Muscle of arm (tissue), 14 donors: ENCODE measurements at places on chromosomes 12 and 14. TPM values are rescaled to one million over a fixed set of nuclear protein-coding genes. Genes with fewer than 3 reads are reported as not detected.
A peak's percentile ranks its signal among the peaks of the same experiment; 100 is the strongest.

The GZMB gene
- not detected for polyA plus RNA-seq

The SYCP3 gene
- polyA plus RNA-seq, result 0.54 TPM

The ABCC9 gene
- 87.1 TPM for polyA plus RNA-seq

The NGB gene
- polyA plus RNA-seq, result not detected

The LTB4R2 gene
- 1.6 TPM for polyA plus RNA-seq

The KLRG1 gene
- polyA plus RNA-seq, result 3.6 TPM

The FGD4 gene
- polyA plus RNA-seq, result 25.8 TPM

The CMA1 gene
- not detected for polyA plus RNA-seq

The PRH2 gene
- polyA plus RNA-seq, result not detected

DNA sequence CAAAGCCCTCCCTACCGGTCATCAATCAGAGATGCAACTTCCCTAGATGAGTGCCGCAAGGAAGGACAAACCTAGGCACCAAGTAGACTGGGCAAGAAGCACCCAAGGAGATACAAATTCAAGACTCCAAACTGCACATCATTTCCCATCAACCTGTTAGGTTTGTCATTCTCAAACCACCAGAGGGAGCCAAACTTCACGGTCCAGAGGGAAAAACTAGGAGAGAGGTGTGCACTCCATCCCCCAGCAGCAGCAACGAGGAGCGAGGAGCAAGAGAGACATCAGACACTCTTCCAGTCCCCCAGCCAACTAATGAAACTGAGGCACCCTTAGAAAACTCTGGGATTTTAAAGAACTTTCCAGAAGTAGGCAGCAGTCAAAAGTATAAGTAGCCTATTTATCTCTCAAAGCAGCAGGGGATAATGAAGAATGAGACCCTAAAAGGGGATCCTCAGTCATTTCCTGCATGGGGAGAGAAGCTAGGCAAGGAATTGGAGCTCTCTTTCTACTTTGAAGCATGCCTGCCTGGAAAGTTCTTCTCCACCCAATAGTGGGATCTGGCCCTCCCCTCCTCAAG, 37.0 kb upstream of the NT5DC3 start:
- peak; percentile 38 for DNase-seq

- no peak for DNase-seq
Observed at GRCh38 chr12:127277882-127278281, 989.1 kb upstream of the TMEM132C start.

GRCh38 chr12:122891661-122892525, 4.0 kb downstream of the VPS37B start:
- no peak for DNase-seq

DNA sequence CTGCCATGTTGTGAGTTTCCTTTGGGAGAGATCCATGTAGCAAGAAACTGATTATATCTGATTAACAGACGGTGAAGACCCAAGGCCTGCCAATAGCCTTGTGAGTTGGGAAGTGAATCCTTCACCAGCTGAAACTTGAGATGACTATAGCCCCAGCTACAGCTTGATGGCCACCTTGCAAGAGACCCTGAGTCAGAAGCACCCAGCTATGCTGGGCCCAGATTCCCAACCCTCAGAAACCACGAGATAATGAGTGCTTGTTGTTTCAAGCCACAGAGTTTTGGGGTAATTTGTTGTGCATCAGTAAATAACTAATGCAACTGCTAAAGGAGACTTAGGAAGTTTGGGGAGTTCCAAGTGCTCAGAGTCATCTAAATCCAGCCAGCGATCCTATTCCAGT, 80.3 kb downstream of the AVPR1A start:
- DNase-seq, result no peak

- no peak for DNase-seq
Observed at GRCh38 chr12:121430833-121431415, 31.0 kb downstream of the RNF34 start.

- DNase-seq, result no peak
Observed at GRCh38 chr14:71168564-71169427, 261.5 kb downstream of the PCNX1 start.

- DNase-seq, result no peak
Observed at GRCh38 chr14:57660208-57660607, 166.6 kb upstream of the CCDC198 start.

DNA sequence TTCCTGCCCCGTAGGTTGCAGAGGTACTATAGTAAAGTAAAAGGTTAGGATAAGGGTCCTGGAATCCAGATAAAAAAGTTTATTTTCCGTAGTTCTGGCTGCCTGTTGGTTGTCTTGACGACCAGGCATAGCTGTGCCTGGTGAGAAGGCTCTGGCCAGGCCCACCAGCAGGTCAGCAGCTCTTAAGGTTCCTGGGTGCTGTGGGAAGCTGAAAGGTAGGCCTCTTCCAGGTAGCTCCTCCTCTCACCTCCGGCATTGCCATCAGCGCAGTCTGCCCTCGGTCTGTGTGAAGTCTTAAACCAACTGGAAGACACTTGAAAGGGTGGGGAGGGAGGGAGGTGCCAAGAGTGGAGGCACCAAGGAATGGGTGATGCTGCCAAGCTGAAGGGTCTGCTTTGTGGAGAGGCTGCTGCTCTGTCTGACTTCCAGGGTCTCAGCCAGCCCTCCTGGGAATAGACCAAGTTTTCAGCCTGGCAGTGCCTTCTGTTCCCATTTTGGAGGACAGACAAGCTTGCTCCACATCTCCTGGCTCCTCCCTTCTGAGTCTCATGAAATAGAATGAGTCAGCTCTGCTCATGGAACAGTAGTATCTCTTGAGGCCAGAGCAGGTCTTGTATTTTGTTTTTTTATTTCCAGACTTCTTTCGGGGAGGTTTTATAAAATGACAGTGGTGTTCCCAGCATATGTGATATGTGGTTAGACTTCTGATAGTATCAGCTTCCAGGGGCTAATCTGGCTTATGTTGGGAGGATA, 5.2 kb upstream of the ACADS start:
- no peak for DNase-seq

DNA sequence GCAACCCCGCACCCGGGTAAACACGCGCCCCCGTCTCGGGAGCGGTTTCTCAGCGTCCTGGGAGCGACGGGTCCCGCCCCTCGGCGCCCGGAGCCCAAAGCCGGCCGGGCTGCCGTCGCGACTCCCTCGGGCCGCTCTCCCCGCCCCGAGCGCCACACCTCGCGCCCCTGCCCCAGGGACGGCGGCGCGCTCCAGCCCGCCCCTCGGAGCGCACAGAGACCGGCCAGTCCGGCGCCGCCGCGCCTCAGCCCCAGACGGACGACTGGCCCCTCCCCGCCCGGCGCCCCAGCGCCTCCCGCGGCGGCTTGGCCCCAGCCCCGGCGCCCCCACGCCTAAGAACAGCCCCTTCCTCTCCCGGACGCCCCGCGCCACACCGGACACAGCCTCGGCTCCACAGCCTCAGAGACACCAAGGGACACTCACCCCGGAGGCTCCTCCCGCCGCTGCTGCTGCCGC, 411 bp downstream of the BTBD7 start:
- DNase-seq, result peak; percentile 14

- DNase-seq, result no peak
Observed at GRCh38 chr14:94680862-94681288, 68.7 kb downstream of the SERPINA3 start.

DNA sequence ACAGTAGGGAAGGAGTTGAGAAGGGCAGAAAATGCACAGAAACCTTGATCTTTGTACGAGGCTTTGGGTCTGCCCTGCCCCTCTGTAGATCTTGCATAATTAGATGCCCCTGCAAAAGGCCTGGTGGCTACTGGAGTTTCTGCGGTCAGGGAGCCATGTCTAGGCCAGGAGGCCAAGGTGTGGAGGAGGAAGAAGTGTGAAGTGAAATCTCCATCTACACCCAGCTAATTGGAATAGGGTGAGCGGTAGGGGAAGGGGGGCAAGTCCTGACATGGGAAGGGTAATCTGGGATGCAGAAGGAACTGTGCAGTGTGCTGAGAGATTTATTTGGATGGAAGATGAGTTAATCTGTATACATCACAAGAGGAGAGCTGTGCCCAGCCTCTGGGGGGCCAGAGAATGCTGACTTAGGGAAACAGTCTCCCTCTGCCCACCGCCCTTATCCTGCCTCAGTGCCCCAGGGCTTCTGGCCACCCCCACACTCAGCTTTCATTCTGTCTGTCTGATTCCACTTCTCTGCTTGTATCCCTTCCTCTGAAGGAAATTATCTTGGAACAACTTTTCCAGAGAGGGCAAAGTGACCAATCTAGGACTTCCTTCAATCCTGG, 5.4 kb downstream of the CYP27B1 start:
- no peak for DNase-seq
